ENCODE measurements at places on chromosomes 12 and 14. TPM values are rescaled to one million over a fixed set of nuclear protein-coding genes. Genes with fewer than 3 reads are reported as not detected.

Gene LRP1-AS
- polyA plus RNA-seq, result not detected

Gene TMEM121
- 1.8 TPM for polyA plus RNA-seq

Gene LIN7A
- 3.1 TPM for polyA plus RNA-seq

Gene IGF1
- 94.8 TPM for polyA plus RNA-seq

Gene DAO
- not detected for polyA plus RNA-seq

Gene HCAR1
- 0.79 TPM for polyA plus RNA-seq

Gene PLCZ1
- not detected for polyA plus RNA-seq

Gene VCPKMT
- polyA plus RNA-seq, result 3.5 TPM

Gene PACS2
- 56.0 TPM for polyA plus RNA-seq

Gene AHNAK2
- 15.6 TPM for polyA plus RNA-seq

Gene ANO4
- polyA plus RNA-seq, result 0.22 TPM

Gene TMCC3
- 1.9 TPM for polyA plus RNA-seq

Gene SARNP
- 85.6 TPM for polyA plus RNA-seq

Gene RNASE1
- 531 TPM for polyA plus RNA-seq

Gene PRPF39
- 11.6 TPM for polyA plus RNA-seq

Gene PRKAG1
- polyA plus RNA-seq, result 33.6 TPM

Gene RND1
- polyA plus RNA-seq, result 9.0 TPM

Gene PRPH
- polyA plus RNA-seq, result 2.1 TPM

Gene C1S
- 315 TPM for polyA plus RNA-seq

Gene KCNJ8
- polyA plus RNA-seq, result 11.5 TPM

Gene LALBA
- polyA plus RNA-seq, result not detected

Gene SLCO1C1
- polyA plus RNA-seq, result not detected

Gene HAL
- polyA plus RNA-seq, result 0.30 TPM

Gene CMKLR1
- 1.3 TPM for polyA plus RNA-seq

Gene POU6F1
- 6.9 TPM for polyA plus RNA-seq

Gene SPTB
- 1.1 TPM for polyA plus RNA-seq

Gene CATSPERB
- polyA plus RNA-seq, result 11.4 TPM

Gene GLT1D1
- polyA plus RNA-seq, result 0.20 TPM

Gene KIF5A
- polyA plus RNA-seq, result 0.11 TPM

Gene MUCL1
- not detected for polyA plus RNA-seq

Gene DACT1
- 5.3 TPM for polyA plus RNA-seq

Gene COX14
- polyA plus RNA-seq, result 174 TPM

Gene KRT79
- polyA plus RNA-seq, result 0.26 TPM

Gene PLBD1
- 8.8 TPM for polyA plus RNA-seq

Gene COX8C
- not detected for polyA plus RNA-seq

Gene OR10G3
- polyA plus RNA-seq, result not detected

Gene ST8SIA1
- 1.2 TPM for polyA plus RNA-seq
